Activated CD4-positive, alpha-beta T cell treated with anti-CD3 and anti-CD28 coated beads for 1 hour (primary cell): ENCODE measurements at places on chromosomes 16 and 17.

DNA sequence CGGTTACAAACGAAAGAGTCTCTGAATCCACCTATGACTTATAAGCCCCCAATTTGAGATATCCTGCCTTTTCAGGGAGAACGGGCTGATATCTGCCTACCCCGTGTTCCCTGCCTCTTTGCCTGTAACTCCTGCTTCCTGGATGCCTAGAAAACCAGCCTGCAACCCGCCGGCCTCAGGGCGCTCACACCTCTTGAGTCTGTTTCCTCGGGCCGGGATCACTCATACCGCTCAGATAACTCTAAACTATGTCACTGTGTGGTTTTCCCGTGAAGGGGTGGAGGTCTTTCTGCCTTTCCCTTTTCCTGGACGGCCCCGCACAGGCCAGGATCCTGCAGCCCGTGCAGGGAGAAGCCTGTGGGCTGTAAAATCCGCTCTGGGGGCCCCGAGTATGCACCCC lies 10.4 kb downstream of the RPUSD1 start:
- no peak for DNase-seq

DNA sequence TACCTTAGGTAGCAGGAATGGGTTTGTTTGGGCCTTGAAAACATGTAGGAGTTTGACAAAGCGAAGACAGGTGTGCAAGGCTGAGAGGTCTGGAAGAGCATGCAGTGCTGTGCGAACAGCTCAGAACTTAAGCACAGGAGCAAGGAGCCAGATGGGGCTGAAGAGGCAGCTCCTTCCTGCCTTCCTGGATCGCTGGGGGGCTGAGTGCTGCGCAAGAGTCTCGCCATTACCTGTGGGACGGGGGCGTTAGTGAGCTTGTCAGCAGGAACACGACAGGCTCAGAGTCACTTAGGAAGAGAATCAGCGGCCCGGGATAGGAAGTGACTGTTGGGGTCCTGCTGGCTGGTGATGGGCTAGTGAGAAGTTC lies 464 bp upstream of the MRM1 start:
- DNase-seq, result no peak

GRCh38 chr16:17126156-17126555 lies 344.6 kb downstream of the XYLT1 start:
- DNase-seq, result no peak

DNA sequence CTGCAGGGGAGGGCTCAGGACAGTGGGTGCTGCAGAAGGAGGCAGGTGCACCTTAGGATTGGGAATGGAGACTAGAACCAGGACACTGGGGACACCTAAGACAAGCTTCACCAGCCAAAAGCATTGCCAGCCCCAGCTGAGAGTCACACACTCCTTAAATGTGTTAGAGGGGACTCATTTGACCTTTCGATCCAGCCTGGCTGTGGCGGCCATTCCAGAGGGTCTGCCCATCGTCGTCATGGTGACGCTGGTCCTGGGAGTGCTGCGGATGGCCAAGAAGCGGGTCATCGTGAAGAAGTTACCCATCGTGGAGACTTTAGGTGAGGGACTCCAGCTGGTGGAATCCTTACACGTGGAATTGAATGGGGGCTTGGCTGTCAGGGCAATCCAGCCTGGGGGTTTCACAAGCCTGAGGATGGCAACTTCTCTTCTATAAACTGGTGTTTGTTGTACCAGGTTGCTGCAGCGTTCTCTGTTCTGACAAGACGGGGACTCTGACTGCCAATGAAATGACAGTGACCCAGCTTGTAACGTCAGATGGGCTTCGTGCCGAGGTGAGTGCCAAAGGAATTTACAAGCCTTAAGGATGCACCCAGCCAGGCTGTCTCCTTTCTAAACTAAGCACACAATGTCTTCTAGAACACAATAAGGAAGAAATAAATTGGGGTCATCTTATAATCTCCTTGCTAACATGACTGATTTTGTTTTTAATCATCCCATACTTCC lies 65.3 kb downstream of the MEAK7 start:
- DNase-seq, result no peak

- DNase-seq, result peak; percentile 56
Measured at GRCh38 chr17:27760069-27760885, 40.1 kb downstream of the NOS2 start.

DNA sequence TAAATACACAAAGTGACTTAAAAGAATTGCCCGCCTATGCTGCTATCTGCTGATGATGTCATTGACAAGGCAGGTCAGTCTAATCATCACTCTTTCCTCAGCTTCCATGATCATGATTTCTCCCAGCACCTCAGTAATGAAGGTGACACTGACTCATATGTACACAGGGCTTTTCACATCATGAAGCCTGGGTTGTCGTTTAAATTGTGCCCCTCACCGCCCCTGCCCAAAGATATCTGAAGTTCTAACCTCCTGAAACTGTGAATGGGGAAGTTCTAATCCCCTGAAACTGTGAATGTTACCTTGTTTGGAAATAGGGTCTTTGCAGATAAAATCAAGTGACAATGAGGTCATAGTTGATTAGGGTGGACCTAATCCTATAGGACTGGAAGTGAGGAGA lies 17.4 kb upstream of the GPRC5C start:
- no peak for DNase-seq

DNA sequence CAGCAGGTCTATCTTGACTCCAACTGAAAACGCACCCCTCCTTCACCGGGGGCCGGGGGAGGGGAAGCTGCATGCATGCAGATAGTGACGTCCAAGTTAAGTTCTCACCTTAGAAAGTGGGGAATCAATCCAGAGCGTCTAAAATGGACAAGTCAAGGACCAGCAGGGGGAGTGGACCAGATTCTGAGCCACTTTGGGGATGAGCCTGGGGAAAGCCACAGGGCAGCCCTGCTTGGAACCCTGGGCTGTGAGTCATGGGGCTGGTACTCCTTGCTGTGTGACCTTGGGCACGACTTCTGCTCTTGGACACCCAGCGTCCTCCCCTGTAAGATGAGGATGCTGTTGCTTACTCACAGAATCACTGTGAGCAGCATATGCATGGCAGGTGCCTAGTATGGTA lies 9.1 kb downstream of the TNFRSF13B start:
- DNase-seq, result no peak

- DNase-seq, result no peak
Measured at GRCh38 chr17:34562387-34562786, 17.0 kb upstream of the TMEM132E start.

DNA sequence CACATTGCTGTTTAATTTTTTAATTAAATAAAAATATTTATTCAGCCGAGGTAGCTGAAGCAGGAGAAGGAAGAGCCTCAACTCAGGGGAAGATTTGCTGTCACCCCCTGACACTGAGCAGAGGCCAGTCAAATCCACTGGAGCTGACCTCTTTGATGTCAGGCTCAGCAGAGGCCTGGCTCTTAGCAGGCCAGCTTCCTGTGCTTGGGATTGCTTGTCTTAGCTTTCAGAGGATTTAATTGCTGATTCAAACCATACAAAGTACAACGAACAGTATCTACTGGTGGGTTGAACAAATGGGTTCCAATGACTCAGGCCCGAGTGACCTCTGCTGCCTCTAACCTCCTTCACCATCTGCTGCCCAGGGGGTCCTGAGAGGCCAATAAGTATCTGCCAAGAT lies 417.0 kb upstream of the HSBP1 start:
- no peak for DNase-seq

GRCh38 chr16:8814095-8814806 lies 16.6 kb downstream of the PMM2 start:
- no peak for DNase-seq

- no peak for DNase-seq
Measured at GRCh38 chr16:74563828-74564263, 43.1 kb downstream of the GLG1 start.

DNA sequence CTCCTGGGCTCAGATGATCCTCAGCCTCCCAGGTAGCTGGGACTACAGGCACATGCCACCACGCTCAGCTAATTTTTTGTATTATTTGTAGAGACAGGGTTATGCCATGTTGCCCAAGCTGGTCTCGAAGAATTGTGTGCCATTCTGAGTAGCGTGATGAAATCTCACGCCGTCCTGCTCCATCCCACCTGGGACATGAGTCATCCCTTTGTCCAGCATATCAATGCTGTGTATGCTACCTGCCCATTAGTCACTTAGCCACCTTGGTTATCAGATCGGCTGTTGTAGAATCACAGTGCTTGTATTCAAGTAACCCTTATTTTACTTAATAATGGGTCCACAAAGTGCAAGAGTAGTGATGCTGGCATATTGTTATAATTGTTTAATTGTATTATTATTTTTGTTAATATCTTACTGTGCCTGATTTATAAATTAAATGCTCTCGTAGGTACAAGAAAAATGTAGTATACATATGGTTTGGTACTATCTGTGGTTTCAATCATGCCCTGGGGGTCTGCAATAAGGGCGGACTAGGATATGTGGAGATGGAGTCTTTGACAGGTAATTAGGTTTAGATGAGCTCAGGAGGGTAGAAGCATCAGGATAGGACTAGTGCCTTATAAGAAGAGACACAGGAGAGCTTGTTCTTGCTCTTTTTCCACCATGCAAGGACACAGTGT lies 26.6 kb upstream of the SLC13A2 start:
- no peak for DNase-seq

GRCh38 chr16:80824623-80825364 lies 20.4 kb upstream of the CDYL2 start:
- DNase-seq, result no peak
